ENCODE measurements at places on chromosomes 7 and 10. TPM values are rescaled to one million over a fixed set of nuclear protein-coding genes. Genes with fewer than 3 reads are reported as not detected.

DNA sequence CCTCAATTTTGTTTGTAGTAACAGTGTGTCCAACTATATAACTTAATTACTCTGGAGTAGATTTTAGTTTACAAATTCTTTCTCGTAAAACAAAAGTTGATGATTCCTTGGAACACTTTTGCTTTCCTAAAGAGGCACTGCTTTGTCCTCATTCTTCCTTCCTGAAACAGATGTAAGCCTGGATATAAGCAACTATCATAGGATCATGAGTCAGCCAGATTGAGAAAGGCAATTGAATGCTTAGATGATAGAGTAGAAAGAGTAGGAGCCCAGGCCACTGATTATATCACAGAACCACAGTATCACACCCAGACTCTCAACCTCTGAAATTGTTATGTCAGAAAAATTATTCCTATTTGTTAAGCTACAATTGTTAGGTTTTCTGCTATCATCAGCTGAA is 69.9 kb downstream of the TMEM106B start:
- DNase-seq, result peak; percentile 7

DNA sequence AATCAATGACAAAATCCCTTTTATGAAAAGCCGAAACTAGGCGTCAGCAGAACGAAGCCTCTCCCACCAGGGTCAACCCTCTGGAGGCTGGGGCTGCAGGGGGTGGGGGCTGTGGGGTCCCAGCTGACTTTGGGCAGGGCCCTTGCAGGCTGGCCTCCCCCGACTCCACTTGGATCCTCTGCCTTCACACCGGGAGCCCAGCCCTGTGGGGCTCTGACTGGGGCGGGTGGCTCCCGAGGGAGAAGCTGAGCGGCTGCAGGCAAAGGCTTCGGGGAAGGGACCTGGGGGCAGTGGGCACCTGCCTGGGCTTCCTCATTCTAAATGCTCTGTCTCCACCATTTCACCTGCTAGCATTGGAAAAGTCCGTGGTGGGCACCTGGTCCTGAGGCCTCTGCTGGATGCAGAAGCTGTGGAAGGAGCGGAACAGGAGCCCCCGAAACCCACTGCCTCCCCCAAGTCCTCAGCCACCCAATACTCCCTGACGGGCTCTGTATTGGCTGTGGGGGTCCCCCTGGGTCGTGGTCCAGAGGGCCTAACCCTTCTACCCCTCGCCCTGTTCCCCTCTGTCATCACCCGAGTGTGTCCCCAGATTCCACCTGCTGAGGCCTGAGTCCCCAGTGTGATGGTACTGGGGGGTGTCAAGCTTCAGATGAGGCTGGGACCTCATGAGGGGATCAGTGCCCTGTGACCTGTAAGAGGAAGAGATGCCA is 108.6 kb downstream of the DNAJB6 start:
- no peak for DNase-seq

- no peak for DNase-seq
Measured at GRCh38 chr7:158239290-158239981, 348.2 kb downstream of the PTPRN2 start.

GRCh38 chr10:125316436-125316835 is 156.1 kb upstream of the CTBP2 start:
- DNase-seq, result no peak

The BUD23 gene
- total RNA-seq, result 38.0 TPM

- DNase-seq, result no peak
Measured at GRCh38 chr10:49271346-49271745, 27.6 kb upstream of the C10orf71 start.

The C10orf67 gene
- not detected for total RNA-seq

DNA sequence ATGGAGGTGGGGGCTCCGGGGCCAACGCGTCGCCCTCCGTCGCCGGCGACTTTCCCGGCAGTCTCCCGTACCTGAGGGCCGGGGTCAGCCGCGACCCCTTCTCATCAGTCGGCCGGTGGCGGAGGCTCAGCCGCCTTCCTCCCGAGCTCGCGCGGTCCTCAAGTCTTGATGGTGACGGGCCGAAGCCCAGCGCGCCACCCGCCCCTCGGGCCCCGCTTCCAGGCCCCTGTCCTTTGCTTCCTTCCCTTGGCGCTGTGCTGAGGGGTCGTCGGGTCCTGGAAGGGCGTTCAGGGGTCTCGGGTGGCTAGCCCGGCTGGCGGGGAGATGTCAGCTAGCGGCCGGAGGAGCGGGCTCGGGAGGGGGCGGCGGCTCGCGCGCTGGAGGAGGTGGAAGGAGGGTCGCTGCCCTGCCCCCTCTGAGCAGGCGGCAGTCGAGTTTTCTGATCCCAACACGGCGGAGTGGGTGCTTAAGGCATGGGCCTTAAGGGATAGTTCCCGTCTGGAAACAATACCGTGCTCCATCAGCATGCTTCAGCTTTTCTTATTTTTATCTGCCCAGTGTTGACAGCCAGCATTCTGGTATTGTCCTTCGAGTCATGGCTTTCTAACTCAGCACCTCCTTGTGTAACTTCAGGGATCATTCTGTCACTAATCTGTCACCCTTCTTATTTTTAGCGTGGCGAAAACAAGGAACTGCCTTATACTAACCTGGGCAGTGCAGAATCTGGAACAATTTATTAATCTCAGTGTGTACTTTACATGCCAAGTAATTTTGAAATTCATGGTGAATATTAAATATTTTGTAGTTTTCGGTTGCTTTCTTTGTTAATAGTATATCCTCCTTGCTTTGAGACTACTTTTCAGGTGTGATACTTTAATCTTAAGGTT is 748 bp downstream of the PHTF2 start:
- peak; percentile 42 for DNase-seq

GRCh38 chr10:72663971-72664370 is 28.0 kb upstream of the MCU start:
- no peak for DNase-seq

- DNase-seq, result no peak
Measured at GRCh38 chr10:93059975-93060886, at the start of gene CYP26C1. CYP26C1 (plus strand) TSS chr10:93060798; CDS start chr10:93061264, 466 bp downstream.

The SPDYE8 gene
- total RNA-seq, result not detected

The GPR26 gene
- not detected for total RNA-seq

- no peak for DNase-seq
Measured at GRCh38 chr10:3848775-3849635, 64.0 kb upstream of the KLF6 start.
